Stimulated activated CD8-positive, alpha-beta memory T cell treated with anti-CD3 and anti-CD28 coated beads, Interleukin-12 subunit alpha, Interleukin-12 subunit beta, amount 100 ng/mL, for 4 hours (primary cell): ENCODE measurements at places on chromosomes 3 and 15.

DNA sequence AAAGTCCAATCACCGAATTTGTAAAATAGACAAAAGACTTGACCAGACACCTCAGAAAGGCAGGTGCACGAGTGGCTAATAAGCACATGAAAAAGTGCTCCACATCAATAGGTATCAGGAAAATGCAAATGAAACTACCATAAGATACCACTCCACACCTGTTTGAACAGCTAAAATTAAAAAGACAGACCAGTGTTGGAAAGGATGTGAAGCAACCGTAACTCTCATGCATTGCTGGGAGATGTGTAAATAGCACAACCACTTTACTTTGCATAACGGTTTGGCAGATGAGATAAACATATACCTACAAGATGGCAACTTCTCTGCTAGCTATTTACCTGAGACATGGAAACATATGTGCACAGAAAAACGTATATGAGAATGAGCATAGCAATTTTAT is 56.9 kb downstream of the CADPS start:
- no peak for DNase-seq

DNA sequence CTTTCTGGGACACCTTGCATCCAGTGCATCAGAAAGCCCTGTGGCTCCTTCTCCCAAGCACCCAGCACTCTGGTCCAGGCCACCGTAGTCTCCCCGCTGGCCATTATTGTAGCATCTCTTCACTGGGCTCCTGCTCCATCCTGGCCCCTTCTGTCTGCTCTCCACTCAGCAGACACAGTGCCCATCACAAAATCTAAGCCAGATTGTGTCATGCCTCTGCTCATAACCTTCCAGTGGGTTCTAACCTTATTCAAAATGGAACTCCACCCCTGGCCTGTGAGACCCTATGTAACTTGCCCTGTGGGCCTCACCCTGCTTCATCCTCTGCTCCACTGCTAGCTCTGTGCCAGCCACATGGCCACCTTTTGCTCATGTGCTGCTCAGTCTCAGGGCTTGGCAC is 31.7 kb upstream of the PRR23E start:
- no peak for DNase-seq

- DNase-seq: no peak
These were observed 90.4 kb downstream of the XXYLT1 start for GRCh38 chr3:195180490-195181112.

DNA sequence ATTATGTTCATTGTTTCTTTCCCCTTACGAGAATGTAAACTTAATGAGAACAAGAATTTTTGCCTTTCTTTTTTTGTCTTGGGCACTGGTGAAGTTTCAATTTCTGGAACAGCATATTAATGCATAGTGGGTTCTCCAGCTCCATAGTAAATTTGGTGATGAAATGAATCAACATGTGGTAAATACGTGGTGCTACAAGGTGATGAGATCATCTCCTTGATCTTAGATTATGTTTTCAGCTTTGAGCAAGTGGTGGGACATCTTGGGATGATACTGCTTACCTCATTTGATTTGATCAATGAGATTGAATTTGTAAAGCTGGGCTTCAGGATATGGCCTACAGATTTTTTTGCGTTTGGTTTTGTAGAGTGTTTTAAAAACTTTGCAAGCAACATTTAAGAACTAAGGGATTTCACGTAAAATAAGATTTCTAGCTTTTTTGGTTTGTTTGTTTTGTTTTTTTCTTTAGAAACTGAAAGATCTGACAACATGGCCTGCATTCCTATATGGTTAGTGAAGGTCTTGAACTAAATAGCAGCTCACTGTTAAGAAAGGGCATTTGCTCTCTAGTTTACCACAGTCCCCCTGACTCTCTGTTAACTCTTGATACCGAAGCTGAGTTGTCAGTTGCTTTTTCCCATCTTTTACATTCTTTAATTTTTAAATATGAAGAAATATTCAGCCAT is 45.6 kb downstream of the FNDC3B start:
- DNase-seq: no peak

- peak; percentile 45 for DNase-seq
These were observed 676 bp downstream of the TCF12 start for GRCh38 chr15:56919031-56919608.

GRCh38 chr15:66738595-66738994 is 36.6 kb downstream of the SMAD6 start:
- no peak for DNase-seq

DNA sequence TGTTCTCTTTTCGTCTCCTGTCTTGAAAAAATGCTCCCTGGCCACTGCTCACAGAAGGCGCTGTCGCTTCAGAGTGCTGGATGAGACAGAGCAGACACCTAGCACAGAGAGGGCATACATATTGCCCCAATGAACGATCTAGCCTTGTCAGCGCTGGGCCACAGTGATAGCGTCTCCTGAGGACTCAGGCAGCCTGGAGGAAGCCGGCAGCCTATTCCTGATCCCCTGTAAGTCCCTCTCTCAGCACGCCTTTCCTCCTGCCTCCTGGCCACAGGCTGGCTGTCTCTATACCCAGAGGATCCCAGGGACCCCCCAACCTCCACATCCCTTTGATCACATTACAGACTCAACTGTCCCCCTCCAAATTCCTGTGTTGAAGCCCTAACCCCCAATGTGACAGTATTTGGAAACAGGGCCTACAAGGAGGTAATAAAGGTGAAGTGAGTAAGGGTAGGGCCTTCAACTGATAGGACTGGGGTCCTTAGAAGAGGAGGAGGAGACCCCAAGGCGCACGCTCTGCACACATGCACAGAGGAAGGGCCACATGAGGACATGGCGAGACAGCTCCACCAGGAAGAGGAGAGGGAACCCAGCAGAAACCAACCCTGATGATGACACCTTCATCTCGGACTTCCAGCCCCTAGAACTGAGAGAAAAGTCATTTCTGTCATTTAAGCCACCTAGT is 7.5 kb downstream of the PLA2G4F start:
- no peak for DNase-seq

DNA sequence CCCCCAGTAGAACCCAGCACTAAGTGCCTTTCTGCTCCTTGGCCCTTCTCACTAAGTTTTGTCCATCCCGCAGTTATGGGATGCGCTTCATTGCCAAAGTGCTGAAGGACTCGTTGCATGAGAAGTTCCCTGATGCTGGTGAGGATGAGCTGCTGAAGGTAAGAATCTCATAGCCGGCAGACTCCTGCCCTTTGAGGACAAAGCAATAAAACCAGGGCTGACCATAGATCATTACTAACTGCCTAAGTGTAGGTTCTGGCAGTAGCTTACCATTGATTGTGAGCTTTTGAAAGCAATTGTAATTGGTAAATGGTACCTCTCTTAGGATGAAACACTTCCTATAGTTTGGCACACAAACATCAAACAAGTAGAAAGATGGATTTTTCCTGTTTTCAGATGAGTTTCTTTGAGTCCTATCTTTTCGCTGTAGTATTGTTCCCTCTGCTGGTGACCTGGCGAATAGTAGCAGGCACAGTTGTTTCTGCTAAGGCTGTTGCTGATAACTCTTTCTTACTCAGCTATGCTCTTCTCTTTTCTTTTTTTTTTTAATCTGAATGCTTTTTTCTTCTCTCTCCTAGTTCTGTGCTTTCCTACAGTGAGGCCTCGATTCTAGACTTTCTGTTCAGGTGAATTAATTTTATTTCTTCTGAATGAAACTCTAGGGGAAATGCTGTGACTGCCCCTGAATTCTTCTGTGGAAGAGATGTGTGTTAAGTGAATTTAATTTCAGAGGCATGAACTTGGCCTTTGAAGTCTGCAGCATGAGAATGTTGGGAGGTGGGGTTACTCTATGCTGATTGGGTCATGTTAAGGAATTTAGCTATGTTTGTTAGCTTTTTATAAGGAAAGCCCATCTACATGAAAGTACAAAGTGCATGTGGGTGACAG is 47.4 kb upstream of the CRTC3 start:
- no peak for DNase-seq

- DNase-seq: no peak
These were observed 87.4 kb upstream of the GPR149 start for GRCh38 chr3:154517404-154517803.

DNA sequence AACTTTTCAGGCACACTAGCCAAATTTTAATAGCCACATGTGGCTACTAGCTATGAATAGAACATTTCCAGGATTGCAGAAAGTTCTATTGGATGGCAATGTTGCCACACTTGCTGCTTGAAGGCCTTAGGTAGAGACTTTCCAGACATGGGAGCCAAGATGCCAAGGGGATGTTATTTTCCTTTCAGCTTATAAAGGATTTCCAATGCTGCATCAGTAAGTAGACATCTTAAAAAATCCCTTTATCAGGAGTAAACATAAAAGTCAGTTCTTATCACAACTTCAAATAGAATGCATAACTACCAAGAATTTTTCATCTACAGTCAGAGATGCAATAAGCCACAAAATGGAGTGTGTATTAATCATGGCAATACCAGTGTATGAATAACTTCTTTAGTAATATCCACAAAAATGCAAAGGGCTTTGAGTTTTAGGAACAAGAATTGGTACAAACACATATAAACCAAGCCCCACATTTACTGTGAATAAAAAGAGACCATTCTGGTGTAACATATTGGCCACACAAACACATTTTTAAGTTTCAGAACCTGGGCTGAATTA is 457.1 kb upstream of the ADAMTS9 start:
- DNase-seq: no peak

GRCh38 chr3:35184775-35185174 is 454.6 kb upstream of the ARPP21 start:
- no peak for DNase-seq

GRCh38 chr3:111033470-111034050 is 38.1 kb upstream of the NECTIN3 start:
- DNase-seq: no peak

GRCh38 chr15:69117431-69117871 is 43.0 kb upstream of the GLCE start:
- no peak for DNase-seq

- no peak for DNase-seq
These were observed 109.4 kb downstream of the WNT7A start for GRCh38 chr3:13770170-13771169.
